RWPE2 (cell line): ENCODE measurements at places on chromosomes 5 and 9.

GRCh38 chr5:147576646-147577535 lies 67.0 kb upstream of the DPYSL3 start:
- H3K36me3 ChIP-seq = no peaks in the 10 kb centered on the region
- no peak overlapping the region for H3K4me3 ChIP-seq
- no peak for DNase-seq
- no peaks in the 10 kb centered on the region for H3K4me1 ChIP-seq
- no peaks in the 10 kb centered on the region for H3K27me3 ChIP-seq

GRCh38 chr9:130165579-130165978 lies 6.6 kb upstream of the NCS1 start:
- no peaks in the 10 kb centered on the region for H3K36me3 ChIP-seq
- H3K27ac ChIP-seq = no peak overlapping the region
- H3K4me3 ChIP-seq = no peak overlapping the region

- no peak overlapping the region for H3K27ac ChIP-seq
- H3K4me1 ChIP-seq = no peaks in the 10 kb centered on the region
- H3K4me3 ChIP-seq = no peak overlapping the region
- H3K27me3 ChIP-seq = no peaks in the 10 kb centered on the region
- DNase-seq = no peak
- no peaks in the 10 kb centered on the region for H3K36me3 ChIP-seq
These were observed 181.7 kb downstream of the BNC2 start for GRCh38 chr9:16688814-16689213.

DNA sequence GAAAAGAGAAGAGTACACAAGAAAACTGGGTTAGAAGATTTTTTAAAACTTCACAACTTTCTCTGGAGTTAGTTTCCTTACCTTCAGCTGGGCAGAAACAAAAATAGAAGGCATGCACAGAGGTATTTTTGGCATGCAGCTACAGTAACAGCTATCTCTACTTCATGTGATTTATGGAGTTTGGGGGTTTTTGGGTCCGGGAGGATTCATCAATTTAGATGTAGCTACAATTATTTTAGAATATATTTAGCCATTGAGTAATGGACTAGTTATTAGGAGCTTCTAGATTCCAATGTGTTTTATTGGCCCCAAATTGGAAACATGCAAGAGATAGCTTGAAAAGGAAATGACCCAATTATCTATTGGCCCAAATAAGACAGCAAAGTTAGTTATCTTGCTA lies 91.6 kb upstream of the TNFAIP8 start:
- peaks cover 5% of the 10 kb centered on the region for H3K4me1 ChIP-seq
- no peaks in the 10 kb centered on the region for H3K27me3 ChIP-seq
- H3K27ac ChIP-seq = no peak overlapping the region
- no peak for DNase-seq
- H3K36me3 ChIP-seq = no peaks in the 10 kb centered on the region

GRCh38 chr9:128276574-128277270 lies 646 bp downstream of the SWI5 start:
- H3K27ac ChIP-seq = peak overlapping the region; percentile 32
- no peak for DNase-seq
- peaks cover under 1% of the 10 kb centered on the region for H3K4me1 ChIP-seq

- peaks cover 25% of the 10 kb centered on the region for H3K4me1 ChIP-seq
- no peak overlapping the region for H3K4me3 ChIP-seq
- no peaks in the 10 kb centered on the region for H3K27me3 ChIP-seq
- H3K36me3 ChIP-seq = peaks cover 94% of the 10 kb centered on the region
- H3K27ac ChIP-seq = no peak overlapping the region
These were observed 7.7 kb downstream of the CSNK1A1 start for GRCh38 chr5:149543361-149544027.
